ENCODE measurements at places on chromosomes 2 and 18.

DNA sequence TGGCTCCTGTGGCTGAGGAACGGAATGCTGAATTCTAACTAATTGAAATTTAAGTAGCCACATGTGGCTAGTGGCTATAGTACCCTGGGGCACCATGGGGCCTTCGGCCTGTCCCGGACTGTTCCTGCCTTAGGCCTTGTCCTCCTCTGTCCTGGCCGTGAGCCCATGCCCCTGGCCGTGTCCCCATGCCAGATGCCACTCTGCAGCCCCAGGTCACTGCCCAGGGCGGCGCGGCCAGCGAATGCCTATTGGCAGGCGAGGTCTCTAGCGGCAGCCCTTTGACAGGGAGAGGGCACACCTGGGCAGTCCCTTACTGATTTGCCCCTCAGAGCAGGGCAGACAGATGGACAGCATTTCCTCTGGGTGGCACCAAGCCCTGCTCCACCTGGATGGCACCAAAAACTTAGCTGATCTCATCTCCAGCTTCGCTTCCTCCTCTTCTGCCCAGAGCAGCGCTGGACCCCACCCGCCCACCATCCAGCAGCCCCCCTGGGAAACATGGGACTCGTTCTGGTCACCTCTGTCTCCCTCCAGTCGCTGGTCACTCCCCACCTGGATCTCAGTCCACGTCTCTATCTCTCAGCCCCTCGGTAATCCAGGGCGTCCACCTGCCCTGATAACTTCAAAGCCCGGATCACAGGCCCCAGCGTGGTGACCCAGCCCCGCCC, 1.1 kb upstream of the DGKD start:
- DNase-seq, result peak; percentile 37

GRCh38 chr2:201149064-201149820, 33.3 kb downstream of the CFLAR start:
- no peak for DNase-seq

DNA sequence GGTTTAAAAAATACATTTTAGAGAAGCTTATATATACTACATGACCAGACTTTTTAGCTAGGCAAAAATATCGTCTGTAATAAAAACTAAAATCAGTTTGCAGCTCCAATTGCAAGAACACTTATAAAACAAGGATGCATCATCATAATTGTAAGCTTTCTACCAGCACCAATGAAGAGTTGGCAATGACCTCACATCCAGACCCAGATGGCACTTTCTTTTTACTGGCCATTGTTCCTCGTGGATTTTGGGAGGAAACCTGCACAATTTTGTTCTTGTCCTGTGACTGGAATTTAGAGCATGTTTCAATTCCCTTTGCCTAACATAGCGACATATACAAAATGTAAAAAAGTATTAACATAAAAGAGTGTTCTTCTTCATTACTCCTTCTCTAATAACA, 174.3 kb downstream of the ZNF521 start:
- no peak for DNase-seq

DNA sequence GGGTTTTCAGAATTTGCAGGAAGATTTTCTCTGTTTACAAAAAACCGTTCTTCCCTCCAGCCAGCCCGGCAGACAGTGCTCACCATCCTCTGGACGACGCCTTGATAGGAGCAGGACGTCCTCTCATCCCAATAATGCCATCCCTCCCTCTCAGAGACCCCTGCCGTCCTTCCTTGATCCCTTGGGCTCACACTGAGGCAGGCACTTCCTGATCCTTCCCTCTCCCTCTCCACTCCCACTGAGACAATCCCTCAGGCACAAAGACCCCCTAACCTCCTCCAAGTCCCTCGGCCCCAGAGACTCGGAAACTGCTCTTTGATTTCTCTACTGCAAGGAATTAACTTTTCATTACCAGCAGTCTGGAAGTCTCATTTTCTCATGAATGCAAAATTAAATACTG, 42.5 kb downstream of the PAX3 start:
- DNase-seq, result no peak

DNA sequence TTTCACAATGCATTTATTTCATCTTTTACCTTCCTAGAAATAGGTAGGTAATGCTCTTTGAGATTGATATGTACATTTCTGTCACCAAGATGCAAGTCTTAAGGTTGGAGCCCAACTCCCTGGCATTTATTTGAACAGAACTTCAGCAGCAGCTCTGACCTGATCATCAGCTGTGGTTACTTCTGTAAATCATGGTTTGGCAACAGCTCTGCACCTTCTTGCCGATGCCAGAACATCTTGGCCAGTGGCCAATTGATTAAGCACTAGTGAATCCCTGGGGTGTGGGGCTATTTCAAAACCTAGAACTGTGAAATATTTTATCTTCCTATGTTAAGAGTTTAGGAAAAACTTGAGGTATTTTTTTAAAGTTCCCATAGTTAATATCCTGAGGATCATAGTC, 124.8 kb upstream of the NYAP2 start:
- DNase-seq, result no peak

GRCh38 chr2:120600335-120600734, 135.3 kb upstream of the GLI2 start:
- DNase-seq, result no peak

DNA sequence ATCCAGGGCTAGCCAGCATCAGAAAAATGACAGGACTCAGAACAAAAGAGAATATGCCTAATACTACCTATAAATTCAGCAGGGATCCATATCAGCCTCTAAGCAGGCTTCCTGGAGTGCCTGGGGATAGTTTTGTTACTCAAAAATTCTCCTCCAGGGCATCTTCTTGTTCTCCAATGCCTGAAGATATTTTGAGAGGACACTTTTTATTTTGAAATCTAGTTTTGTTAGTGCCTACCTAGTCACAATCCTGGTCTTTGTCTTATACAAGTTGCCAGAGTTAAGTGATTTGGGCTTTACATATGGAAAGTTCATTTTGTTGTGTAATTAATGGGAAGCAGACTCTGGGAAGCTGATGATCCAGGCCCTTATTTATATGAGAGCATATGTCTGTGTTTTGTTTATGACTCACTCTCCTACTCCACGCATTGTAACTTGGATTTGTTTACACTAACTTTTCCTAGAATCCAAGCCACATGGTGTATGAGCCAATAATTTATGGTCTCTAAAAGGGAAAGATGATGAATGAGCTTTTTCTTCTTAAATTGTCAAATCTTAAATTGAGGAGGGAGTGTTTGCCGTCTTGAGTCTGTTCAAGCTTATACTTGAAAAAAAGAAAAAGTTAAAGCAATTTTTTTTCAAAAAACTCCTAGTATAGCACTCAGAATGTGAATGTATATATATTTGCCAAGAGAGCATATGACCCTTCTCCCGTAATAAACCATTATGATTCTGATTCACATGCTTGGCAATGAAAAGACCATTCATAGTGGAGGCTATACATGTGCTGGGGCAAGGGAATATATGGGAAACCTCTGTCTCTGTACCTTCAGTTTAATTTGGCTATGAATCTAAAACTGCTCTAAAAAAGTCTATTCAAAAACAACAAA, 370.3 kb downstream of the SETBP1 start:
- no peak for DNase-seq

GRCh38 chr2:197219636-197220035, 90.9 kb downstream of the ANKRD44 start:
- DNase-seq, result no peak

GRCh38 chr2:9879455-9880194, 36.4 kb downstream of the TAF1B start:
- no peak for DNase-seq

DNA sequence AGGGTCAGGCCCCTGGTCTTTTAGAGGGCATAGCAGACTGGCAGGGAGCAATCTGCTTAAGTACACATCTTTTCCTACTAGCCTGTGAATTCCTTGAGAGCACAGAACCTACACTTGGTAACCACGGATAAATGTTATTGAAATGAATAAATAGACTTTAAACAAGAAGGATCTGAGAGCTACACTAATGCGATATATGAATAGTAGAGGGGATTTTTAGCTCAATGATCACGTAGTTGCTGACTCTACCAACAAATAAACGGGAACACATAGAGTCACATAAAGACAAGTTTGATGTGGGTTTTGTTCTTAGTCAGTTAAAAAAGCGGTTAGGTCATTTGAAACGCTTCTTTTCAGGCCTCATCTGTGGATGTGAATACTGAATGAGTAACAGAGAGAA, 290.3 kb upstream of the CCDC68 start:
- no peak for DNase-seq

- DNase-seq, result no peak
These were observed 419.0 kb downstream of the FBXO15 start for GRCh38 chr18:73728657-73729056.

DNA sequence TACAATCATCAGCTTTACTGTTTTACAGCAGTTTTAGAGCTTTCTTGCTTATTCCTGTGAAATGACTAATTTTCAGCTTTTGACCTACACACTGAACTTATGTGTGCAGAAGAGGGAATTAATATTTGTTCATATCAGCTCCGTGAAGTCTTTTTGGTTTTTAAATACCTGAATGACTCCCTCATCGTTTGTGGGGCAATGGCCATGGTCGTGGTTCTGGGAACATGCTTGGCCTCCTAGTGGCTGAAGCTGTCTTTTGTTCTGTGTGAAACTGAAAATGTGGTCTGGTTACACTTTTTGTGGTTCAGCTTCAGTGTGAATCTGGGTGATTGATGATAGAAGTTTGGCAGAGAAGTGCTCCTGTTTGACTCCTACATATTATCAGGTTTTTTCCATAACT, 408.1 kb downstream of the THSD7B start:
- DNase-seq, result no peak

GRCh38 chr2:135829378-135830135, 7.4 kb downstream of the LCT start:
- DNase-seq, result no peak

DNA sequence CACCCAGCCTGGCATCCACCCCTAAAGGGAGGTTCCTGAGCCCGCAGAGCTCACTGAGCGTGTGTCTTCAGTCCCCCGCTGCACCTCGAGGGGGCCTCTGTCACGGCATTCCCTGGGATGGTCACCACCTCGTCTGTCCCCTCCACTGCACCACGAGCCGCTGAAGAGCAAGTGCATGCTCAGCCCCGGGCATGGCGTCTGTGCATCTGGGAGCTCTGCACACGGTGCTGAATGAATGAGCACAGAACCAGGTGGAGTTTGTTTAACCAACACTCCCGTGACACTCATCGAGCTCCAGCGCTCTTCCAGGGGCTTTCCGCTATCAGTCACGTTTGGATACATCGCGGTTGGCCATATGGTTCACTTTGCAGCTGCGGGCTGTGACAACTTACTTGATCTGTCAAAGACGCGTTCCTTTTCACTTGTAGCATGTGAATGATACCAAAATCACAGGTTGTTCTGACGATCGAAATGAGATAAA, 9.2 kb downstream of the ALLC start:
- no peak for DNase-seq

DNA sequence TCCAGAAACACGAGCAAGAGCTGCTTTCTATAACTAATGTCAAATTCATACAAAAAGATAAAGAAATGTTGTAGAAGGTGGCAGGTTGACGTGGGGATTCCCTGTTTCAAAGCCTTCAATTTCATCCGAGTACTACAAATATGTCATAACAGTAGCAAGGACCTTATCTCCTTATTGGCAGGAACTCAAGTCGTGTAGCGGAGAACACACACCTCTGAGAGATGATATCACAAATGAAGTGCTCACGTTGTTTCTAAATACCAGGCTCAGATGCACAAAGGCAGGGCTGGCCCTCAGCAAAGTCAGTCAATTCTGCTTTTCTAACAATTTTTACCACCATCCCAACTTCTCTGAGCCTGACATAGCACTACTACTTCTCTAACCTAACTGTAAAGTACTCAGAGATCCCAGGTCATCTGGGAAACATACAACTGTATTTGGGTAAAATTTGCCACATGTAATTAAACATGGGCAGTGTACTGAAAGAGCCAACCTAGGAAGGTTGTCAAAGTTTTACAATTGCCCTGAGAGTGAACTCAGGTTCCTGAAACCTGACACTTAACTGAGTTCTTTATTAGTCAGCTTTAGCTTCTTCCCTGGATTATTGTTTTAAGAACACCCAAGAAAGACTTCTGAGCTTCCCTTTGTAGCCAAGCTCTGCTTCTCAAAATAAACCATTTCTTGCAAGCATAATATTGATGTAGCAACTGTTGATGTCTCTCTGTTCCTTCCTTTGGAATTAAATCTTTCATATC, 813.7 kb upstream of the ACVR2A start:
- DNase-seq, result no peak

GRCh38 chr2:58762176-58762781, 521.2 kb upstream of the FANCL start:
- DNase-seq, result no peak

- no peak for DNase-seq
These were observed 507 bp downstream of the CNNM4 start for GRCh38 chr2:96760986-96761832.

- DNase-seq, result no peak
These were observed 407.8 kb upstream of the CDH2 start for GRCh38 chr18:28584731-28585130.

DNA sequence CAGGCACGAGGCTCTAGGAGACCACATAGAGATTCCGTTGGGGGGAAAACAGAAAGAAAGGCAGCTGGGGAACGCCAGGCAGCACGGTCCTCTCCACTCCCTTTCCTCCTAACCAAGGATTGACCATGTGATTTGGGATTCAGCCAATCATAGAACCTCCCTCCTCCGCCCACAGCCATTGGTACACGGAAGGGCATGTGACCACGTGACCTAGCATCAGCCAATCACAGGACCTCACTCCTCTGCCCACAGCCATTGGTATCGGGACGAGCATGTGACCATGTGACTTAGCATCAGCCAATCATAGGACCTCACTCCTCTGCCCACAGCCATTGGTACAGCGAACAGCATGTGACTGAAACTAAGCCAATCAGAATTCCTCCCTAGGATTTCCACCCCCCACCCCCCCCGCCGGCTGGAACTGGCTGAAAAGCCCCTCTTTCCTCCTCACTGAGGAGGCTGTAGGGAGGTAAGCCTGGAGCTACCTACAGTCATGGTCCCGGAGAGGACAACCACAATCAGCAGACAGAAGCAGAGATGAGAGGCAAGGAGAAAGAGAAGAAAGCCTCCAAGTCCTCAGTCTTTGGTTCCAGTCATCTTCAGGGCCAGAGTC, 7.6 kb downstream of the SERPINE2 start:
- DNase-seq, result no peak
